ENCODE measurements at places on chromosomes 2 and 18. TPM values are rescaled to one million over a fixed set of nuclear protein-coding genes. Genes with fewer than 3 reads are reported as not detected.

The VAMP5 gene
- 60.0 TPM for total RNA-seq

The ZSWIM2 gene
- total RNA-seq = not detected

The M1AP gene
- total RNA-seq = not detected

The YES1 gene
- 255 TPM for total RNA-seq

The ALPP gene
- total RNA-seq = not detected

The TMEM214 gene
- total RNA-seq = 21.2 TPM

The GALNT13 gene
- 0.46 TPM for total RNA-seq

The BCL11A gene
- total RNA-seq = 0.07 TPM

The ABCB6 gene
- 69.3 TPM for total RNA-seq

The SPATS2L gene
- total RNA-seq = 22.6 TPM

The CNRIP1 gene
- 40.0 TPM for total RNA-seq
